ENCODE measurements at places on chromosomes 7 and 10. TPM values are rescaled to one million over a fixed set of nuclear protein-coding genes. Genes with fewer than 3 reads are reported as not detected.

The CYP3A7 gene
- 0.19 TPM for polyA plus RNA-seq

The ZNF680 gene
- polyA plus RNA-seq: 4.5 TPM

The GPR26 gene
- not detected for polyA plus RNA-seq

The SPDYE16 gene
- 0.18 TPM for polyA plus RNA-seq

DNA sequence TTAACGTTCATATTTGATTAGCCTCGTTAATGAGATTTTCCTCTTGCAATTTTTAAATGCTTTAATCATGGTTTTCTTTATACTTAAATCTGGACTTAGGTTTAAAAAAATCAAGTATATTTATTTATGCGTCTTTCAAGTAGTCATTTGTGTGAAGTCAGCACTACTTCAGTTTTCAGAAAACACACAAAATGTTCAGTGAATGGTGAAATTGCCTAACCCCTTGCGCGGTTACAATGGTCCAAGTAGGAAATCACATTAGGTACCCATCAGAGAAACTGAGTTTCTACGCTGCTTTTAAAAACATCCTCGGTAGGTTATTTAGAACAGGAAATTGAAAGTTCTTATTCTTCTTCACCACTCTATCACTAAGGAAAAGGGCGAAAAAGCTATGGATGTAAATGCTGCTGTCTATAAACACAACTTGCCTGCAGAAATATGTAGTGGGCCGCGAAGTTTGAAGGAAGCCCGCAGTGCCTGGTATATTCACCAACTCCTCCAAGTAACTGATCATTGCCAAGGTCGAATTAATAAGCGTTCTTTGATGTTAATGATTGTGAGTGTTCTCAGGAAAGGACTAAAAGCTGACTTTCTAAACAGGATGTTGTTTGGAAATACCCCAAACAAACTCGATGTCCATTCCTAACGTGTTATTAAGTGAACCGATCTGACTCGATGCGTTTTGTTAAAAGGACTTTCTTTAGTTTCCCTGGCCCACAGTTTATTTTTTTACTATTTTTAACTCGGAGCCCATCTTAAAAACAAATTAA lies 1.0 kb downstream of the SYPL1 start:
- DNase-seq: no peak

- DNase-seq: no peak
These were observed 22.1 kb upstream of the PRKAR1B start for GRCh38 chr7:749140-749551.

DNA sequence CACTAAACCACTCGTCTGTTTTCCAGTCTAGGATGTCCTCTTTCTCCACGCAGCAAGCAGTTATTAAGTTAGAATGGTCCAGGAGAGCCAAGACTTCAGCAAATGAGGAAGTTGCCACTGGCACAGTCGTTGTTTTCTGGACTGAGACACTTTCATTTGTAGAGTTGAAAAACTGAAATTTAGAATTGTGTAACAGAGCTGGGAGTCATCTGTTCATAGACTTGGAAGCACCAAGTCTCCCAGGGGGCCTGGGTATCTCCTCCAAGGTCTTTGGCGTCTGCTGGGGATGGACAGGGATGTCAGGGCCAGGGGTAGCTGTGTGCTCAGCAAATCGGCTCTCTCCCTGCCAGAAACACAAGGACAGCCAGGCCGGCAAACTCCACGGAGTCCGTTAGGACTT lies 208.4 kb downstream of the FANK1 start:
- no peak for DNase-seq

DNA sequence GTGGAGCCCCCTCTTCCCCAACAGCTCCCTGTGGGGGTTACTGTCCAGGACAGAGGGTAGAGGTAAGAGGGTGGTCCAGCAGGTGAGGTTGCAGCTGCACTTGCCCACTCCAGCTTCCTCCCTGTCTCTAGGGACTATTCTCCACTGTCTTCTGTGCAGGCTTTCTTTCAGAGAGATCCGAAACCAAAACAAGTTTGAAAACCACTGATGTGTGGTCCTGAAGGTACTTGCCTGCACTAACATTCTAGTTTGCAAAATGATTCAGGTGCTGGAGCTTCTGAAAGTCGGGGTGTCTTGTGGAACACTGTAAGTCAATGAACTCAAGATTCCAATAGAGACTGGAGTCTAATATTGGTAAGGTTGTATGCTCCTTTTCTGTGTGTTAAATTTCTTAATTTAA lies 63.1 kb downstream of the BLNK start:
- no peak for DNase-seq

- DNase-seq: no peak
These were observed 76.5 kb downstream of the AFAP1L2 start for GRCh38 chr10:114327537-114328440.

DNA sequence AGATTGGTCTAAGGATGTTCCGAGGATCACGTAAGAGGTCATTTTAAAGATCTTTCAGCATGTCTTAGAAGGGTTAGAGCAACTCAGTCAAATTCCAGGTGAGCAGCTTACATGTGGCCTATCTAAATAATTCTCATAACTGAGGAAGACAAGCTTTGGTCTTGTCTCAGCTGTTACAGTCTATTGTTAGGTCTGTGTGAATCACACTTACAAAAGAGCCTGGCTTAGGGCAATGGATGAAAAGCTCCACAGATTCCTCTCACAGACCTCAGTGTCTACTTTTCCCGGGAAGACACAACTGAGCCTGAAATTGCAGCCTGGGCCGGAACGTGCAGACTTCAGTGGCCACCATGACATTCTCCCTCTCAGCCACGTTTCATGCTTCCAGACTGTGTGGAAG lies 173.1 kb downstream of the INHBA start:
- DNase-seq: no peak

DNA sequence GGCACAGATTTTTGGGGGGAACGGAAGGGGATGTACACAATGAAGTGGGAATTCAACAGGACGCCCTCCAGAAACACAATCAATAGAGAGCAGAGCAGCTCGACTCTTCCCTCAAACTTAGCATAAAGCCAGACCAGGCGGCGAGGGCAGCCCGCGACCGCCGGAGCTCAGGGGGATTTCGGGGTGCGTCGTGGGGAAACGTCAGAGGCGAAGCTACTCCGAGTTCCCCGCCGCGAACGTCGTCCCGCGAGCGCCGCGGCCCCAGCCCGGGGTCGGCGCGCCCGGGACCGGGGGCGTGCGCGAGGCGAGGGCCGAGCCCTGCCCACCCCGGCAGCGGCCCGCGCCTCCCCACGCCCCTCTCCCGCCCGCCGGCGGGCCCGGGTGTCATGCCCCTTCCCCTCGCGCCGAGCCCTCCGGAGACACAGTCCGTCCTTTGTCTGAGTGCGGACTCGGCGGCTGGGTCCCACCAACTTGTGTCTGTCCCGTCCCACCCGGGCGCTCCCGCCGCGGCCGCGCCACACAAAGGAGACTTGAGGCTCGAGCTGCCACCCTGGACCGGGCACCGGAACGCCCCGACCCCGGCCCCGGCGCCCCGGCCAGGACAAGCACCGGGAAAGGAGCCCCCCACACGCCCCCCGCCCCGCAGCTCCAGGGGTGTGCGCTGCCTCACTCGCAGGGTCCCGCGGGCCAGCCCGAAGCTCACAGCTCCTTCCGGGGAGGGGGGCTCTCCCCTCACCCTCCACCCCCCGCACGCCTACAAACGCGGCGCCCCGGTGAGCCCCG lies 634 bp downstream of the EZH2 start:
- DNase-seq: peak; percentile 48

DNA sequence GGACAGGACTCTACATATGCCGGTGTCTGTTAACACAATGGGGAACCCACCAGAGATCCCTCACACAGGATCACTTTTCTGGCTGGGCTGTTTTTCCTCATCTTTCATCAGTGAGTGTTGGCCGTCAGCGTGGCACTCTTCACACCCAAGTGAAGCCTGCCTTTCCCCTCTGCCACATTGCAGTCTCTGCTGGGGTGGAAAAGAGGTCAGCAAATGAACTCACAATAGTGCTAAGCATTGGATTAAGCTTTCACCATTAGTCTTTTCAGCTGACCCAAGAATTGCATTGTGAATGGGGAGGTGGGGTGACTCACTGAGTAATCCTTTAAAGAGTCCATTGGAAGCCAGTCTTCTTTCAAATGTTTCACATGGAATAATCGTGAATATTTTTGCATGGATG lies 143.0 kb downstream of the KIAA1217 start:
- DNase-seq: no peak

- no peak for DNase-seq
These were observed 150.9 kb downstream of the PRKAG2 start for GRCh38 chr7:151725844-151726651.

GRCh38 chr10:22988581-22989360 lies 60.9 kb downstream of the ARMC3 start:
- DNase-seq: peak; percentile 82

DNA sequence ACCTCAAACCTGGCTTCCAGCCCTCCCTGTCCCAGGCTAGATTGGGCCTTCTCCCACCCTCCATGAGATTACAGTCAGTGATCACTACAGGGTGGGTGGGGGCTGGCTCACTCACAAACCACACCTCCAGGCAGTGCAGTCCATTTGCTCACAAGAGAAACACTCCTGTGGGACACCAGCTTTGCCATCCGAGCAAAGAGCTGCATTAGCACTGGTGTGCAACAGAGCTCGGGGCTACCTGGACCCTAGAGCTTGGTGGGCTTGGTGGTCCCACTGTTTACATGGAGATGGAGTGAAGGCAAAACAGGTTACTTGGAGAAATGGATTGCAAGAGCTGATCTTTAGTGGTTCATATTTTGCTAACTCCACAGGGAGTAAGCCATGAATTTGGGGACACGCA lies 451.7 kb upstream of the ZMIZ1 start:
- DNase-seq: no peak

Data from lung (tissue), 17 donors.